ENCODE measurements at places on chromosomes 5 and 9.
A peak's percentile ranks its signal among the peaks of the same experiment; 100 is the strongest.

- no peak for DNase-seq
Observed at GRCh38 chr5:142521706-142522105, 164.2 kb downstream of the FGF1 start.

GRCh38 chr9:6927838-6928237 is 170.1 kb downstream of the KDM4C start:
- DNase-seq, result no peak

DNA sequence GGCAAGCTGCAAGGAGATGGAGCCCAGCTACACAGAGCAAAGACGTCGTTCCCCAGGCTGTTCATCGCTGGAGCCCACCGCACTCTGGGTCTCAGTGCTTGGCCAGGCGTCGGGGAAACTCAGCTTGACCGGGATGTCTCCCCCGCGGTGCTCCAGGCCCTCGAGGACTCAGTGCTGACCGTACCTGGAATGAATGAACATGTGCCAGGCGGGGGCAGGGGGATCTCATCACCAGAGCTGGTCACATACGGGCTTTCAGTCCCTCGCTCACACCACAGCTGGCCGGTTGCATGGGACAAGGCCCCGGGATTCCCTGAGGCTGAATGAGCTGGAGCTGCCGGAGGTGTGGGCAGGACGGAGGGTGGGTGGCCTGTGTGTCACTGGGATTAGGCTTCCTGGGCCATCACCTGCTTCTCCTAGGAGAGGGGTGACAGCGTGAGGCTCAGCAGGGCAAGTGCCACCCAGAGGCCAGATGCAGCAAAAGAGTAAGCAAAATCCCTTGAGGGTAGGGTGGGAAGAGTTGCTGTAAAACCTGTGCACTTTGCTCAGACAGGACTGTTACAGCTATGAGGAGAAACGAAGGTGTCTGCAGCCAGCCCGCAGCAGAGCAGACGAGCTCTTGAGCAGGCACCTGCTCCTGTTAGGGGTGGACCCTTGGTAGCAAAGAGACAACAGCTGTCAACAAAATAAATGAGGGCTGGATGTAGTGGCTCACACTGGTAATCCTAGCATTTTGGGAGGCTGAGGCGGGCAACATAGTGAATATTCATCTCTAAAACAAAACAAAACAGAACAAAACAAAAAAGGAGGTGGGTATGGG is 70.7 kb upstream of the RAPGEF1 start:
- no peak for DNase-seq

DNA sequence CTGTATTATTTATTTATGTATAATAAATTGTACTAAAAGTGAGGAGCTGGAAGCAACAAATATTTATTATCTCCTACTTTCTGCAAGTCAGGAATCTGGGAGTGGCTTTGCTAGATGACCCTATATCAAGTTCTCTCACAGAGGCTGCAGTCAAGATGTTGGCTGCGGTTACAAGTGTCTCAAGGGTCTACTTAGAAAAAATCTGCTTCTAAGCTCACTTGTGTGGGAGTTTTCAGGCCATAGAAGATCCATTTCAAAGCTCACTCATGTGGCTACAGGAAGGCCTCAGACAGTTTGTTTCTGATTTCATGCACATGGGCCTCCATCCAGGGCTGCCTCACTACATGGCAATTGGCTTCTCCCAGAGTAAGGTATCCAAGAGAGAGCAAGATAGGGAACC is 551.1 kb downstream of the CAAP1 start:
- DNase-seq, result no peak

GRCh38 chr9:97904725-97905124 is 17.6 kb downstream of the TRMO start:
- no peak for DNase-seq

- no peak for DNase-seq
Observed at GRCh38 chr5:142110046-142110531, 1.5 kb downstream of the NDFIP1 start.

- no peak for DNase-seq
Observed at GRCh38 chr9:98726735-98727134, 18.0 kb upstream of the GABBR2 start.

- no peak for DNase-seq
Observed at GRCh38 chr5:175460126-175460525, 16.1 kb upstream of the DRD1 start.

- no peak for DNase-seq
Observed at GRCh38 chr5:31701642-31702299, 62.8 kb downstream of the PDZD2 start.

DNA sequence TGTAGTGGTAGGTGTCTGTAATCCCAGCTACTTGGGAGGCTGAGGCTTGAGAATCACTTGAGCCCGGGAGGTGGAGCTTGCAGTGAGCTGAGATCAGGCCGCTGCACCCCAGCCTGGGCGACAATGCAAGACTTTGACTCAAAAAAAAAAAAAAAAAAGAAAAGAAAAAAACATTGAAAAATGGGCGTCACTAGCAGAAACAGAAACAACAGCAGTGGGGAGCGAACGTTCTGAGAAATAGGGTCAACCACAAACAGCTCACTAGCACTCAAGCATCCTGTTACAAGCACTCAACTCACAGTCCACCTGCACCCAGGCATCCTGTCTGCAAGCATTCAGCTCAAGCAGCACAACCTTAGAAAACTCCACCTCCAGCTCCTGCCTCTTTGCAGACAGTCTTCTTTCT is 17.2 kb downstream of the TRIM14 start:
- peak; percentile 52 for DNase-seq

DNA sequence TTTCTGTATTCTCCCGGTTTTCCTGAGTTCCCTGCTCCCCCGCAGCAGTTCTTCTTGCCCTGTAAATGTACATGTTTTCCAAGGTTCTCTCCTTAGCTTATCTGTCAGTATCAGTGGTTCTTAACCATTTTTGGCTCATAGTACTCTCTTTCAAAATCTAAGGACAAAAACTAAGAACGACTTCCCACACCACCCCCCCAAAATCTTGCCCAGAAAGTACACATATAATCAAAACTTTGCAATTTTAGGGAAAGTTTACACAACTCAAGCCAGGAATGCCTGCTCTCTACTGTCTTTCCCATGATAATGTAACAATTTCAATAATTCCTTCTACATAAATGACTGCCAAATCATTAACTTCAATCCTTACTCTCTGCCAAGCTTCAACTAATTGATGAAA is 4.5 kb downstream of the DCAF12 start:
- no peak for DNase-seq

- no peak for DNase-seq
Observed at GRCh38 chr5:152329207-152329606, 75.9 kb downstream of the NMUR2 start.

DNA sequence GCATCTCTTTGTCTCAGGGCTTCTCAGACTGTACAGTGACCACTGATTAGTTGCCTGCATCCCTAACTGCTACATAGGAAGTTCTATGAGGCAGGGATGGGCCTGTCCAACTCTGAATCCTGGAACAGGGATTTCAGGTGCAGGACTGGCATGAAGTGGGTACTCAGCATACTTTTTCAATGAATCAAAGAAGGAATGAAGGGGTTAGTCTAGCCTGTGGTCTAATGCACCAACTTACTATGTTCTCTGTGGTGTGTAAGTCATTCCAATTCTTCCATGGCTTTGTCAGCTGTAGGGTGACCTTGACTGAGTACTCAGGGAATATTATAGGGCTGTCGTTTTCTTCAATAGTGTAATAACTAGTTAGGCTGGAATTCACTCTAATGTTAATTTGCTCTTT is 8.3 kb downstream of the COL15A1 start:
- no peak for DNase-seq

DNA sequence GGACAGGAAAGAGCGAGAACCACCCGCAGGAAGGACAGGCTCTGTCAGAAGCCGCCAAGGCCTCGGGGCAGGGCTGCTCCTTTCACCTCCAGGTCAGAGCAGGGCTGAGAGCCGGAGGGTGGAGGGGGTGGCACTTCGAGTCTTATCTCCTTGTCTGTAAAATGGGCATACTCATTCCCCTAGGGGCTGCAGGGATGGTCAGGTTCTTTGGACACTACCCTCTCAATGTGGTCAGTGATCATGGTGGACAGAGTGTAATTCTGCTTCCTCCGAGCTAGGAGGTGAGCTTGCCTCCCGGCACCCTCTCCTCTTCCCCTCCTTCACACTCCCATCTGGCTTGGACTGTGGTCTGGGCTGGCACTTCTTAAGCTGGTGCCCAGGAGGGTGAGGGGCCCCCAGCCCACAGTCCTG is 39.6 kb downstream of the RGS3 start:
- no peak for DNase-seq

- DNase-seq, result no peak
Observed at GRCh38 chr5:97009212-97009898, 73.5 kb downstream of the LNPEP start.
